KBM-7 (cell line): ENCODE measurements at places on chromosomes 6 and 20.

GRCh38 chr6:169780571-169781091 is 29.2 kb downstream of the ERMARD start:
- DNase-seq, result no peak

GRCh38 chr6:39213195-39213920 is 15.9 kb downstream of the KCNK5 start:
- DNase-seq, result peak; percentile 39

- peak; percentile 50 for DNase-seq
Observed at GRCh38 chr6:43367245-43367984, 2.0 kb downstream of the ZNF318 start.

GRCh38 chr20:61900011-61900944 is 165.4 kb downstream of the TAF4 start:
- no peak for DNase-seq

GRCh38 chr20:46573234-46573633 is 22.8 kb upstream of the OCSTAMP start:
- no peak for DNase-seq

GRCh38 chr6:69647726-69648125 is 149.1 kb downstream of the LMBRD1 start:
- DNase-seq, result no peak

DNA sequence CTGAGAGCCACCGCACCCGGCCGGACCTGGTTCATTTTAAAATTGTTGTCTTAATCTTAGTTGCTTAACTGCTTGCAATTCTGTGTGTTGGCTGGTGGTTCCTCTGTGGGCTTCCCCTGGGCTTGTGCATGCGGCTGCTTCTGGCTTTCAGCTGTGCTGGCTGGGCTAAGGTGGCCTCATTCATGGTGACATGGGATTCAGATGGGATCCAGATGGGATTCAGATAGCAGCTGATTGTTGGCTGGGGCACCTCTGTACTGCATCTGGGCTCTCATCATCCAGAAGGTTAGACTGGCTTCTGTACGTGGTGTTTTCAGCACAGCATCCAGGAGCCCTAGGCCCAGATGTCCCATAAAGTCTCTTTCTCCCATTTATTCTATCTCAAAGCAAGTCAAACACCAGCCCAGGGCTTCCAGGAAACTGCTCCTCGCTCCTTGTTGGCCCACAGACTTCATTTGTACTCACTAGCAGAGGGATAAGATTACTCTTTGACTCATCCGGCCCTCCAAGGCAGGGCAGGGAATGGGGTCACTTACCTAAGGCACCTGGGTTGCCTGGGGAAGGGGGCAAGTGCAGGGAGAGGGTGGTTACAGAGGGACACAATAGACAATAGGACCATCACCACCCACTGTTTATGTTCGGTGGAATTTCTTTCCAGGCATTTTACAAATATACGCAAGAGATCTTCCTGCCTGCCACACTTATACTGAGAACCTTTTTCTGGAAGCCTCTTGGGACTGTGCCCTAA is 10.2 kb upstream of the PEDS1 start:
- no peak for DNase-seq

- DNase-seq, result no peak
Observed at GRCh38 chr6:17863901-17864754, 123.3 kb downstream of the KIF13A start.

GRCh38 chr20:50229156-50229607 is 38.6 kb downstream of the CEBPB start:
- no peak for DNase-seq
